ENCODE measurements at places on chromosomes 2 and 18. TPM values are rescaled to one million over a fixed set of nuclear protein-coding genes. Genes with fewer than 3 reads are reported as not detected.

GRCh38 chr2:105873721-105874120 is 129.0 kb downstream of the NCK2 start:
- no peaks in the 10 kb centered on the region for H3K27me3 ChIP-seq
- H3K27ac ChIP-seq = no peak overlapping the region
- DNase-seq = no peak
- peaks cover 11% of the 10 kb centered on the region for H3K4me1 ChIP-seq

GRCh38 chr2:21289989-21290388 is 166.2 kb downstream of the TDRD15 start:
- H3K36me3 ChIP-seq = no peaks in the 10 kb centered on the region
- peak overlapping the region; percentile 33 for H3K27ac ChIP-seq
- DNase-seq = no peak

DNA sequence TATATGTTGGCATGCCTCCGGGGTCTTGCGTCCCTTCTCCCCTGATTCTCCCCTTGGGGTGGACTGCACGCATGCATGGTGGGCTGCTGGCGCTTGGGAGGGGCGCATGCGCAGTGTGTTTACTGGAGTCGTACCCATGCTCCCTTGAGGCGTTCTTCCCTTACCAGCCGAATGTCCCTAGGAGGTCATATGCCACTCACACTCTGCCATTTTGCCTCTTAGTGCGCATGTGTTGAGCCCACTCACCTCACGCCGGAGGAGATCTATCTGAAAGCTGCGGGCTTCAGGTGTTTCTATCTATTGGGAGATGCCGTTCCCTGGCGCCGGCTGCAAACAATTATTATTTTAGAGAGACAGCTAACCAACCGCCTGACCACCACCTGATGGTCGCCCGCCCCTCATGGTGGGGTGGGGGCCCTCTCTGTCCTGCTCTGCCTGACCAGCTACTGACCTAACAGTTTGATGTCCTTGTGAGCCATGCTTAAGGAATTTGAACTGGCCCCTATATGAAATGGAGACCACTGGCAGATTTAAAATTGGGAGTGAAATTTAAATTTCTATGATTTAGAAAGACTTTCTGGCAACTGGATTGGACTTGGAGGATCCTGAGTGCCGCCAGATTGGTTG is 179.6 kb downstream of the RNF144A start:
- no peaks in the 10 kb centered on the region for H3K27me3 ChIP-seq
- peaks cover 12% of the 10 kb centered on the region for H3K4me1 ChIP-seq
- no peak overlapping the region for H3K4me3 ChIP-seq
- no peaks in the 10 kb centered on the region for H3K36me3 ChIP-seq

GRCh38 chr2:106018141-106018540 is 176.0 kb downstream of the UXS1 start:
- H3K36me3 ChIP-seq = no peaks in the 10 kb centered on the region
- H3K27me3 ChIP-seq = no peaks in the 10 kb centered on the region
- peaks cover 24% of the 10 kb centered on the region for H3K4me1 ChIP-seq
- DNase-seq = no peak
- no peak overlapping the region for H3K27ac ChIP-seq

GRCh38 chr18:5527603-5528002 is 16.2 kb downstream of the EPB41L3 start:
- H3K4me3 ChIP-seq = no peak overlapping the region
- no peaks in the 10 kb centered on the region for H3K27me3 ChIP-seq
- DNase-seq = no peak
- no peak overlapping the region for H3K27ac ChIP-seq
- H3K4me1 ChIP-seq = peaks cover 5% of the 10 kb centered on the region

DNA sequence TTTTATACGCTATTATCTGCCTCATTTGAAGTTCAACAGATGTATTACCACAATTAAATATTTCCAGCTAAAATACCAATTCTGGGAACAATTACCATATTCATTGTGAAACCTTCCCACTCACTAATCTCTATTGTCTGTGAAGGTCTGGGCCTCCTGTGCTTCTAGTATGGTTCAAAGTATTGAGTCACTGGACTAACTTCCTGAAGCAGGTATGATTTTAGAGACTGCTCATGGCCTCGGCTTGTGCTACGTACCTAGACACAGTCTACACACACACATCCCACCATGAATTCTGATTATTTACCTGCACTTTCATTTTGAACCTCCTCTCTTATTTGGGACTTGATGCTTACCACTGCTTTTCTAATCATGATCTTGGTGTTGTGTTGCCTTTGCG is 180.7 kb upstream of the EPHA4 start:
- H3K4me1 ChIP-seq = no peaks in the 10 kb centered on the region
- no peaks in the 10 kb centered on the region for H3K27me3 ChIP-seq
- H3K36me3 ChIP-seq = no peaks in the 10 kb centered on the region
- no peak overlapping the region for H3K27ac ChIP-seq

- no peak overlapping the region for H3K4me3 ChIP-seq
- H3K27ac ChIP-seq = no peak overlapping the region
- H3K36me3 ChIP-seq = no peaks in the 10 kb centered on the region
- no peaks in the 10 kb centered on the region for H3K4me1 ChIP-seq
- no peaks in the 10 kb centered on the region for H3K27me3 ChIP-seq
Observed at GRCh38 chr18:63578357-63578958, 8.7 kb upstream of the SERPINB13 start.

GRCh38 chr18:77008576-77009315 is 123.8 kb downstream of the MBP start:
- DNase-seq = no peak
- no peak overlapping the region for H3K4me3 ChIP-seq
- peaks cover 58% of the 10 kb centered on the region for H3K4me1 ChIP-seq
- H3K36me3 ChIP-seq = peaks cover 29% of the 10 kb centered on the region
- H3K27ac ChIP-seq = no peak overlapping the region

DNA sequence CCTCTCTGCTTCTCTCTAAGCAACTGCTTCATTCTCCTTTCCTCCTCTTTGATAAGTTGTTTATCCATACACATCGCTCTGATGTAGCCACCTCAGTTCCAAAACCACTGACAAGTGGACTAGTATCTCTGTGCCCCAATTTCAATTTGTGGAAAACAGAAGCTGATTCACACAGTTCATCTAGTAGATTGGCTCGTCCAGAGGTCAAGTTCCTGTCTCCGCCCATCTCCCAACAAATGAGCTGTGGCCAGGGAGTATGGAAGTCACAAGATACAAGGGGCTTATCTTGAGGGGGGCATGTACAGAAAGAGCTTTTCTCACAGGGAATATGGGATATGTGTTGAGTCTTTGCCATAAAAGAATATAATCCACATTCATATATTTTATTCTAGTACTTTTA is 17.7 kb upstream of the CHN1 start:
- DNase-seq = no peak
- no peaks in the 10 kb centered on the region for H3K27me3 ChIP-seq
- H3K36me3 ChIP-seq = no peaks in the 10 kb centered on the region

DNA sequence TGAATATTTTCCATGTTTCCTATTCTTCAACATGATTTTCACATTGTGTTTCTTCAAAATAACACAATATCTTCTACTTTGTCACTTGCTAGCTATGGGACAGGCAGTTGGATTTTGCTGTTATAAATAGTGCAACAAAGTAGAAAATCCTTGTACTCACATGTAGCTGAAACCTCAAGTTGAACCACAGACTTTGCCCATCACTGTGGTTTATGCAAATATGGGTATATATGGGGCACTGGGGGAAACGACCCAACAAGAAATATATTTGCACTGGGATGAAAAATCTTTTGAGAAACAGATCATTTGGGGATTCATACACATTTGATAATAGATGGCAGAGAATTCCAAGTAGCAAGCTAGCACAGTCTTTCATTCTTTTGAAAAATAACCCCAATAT is 486.3 kb upstream of the MAP2 start:
- no peak overlapping the region for H3K27ac ChIP-seq
- no peaks in the 10 kb centered on the region for H3K36me3 ChIP-seq
- no peak for DNase-seq
- H3K4me3 ChIP-seq = no peak overlapping the region
- no peaks in the 10 kb centered on the region for H3K27me3 ChIP-seq

Gene SAG
- 0.48 TPM for polyA plus RNA-seq

- no peaks in the 10 kb centered on the region for H3K36me3 ChIP-seq
- H3K4me1 ChIP-seq = no peaks in the 10 kb centered on the region
- no peak overlapping the region for H3K27ac ChIP-seq
- no peak overlapping the region for H3K4me3 ChIP-seq
- no peaks in the 10 kb centered on the region for H3K27me3 ChIP-seq
Observed at GRCh38 chr2:57278451-57278850, 768.2 kb upstream of the VRK2 start.

Gene SMYD1
- not detected for polyA plus RNA-seq

DNA sequence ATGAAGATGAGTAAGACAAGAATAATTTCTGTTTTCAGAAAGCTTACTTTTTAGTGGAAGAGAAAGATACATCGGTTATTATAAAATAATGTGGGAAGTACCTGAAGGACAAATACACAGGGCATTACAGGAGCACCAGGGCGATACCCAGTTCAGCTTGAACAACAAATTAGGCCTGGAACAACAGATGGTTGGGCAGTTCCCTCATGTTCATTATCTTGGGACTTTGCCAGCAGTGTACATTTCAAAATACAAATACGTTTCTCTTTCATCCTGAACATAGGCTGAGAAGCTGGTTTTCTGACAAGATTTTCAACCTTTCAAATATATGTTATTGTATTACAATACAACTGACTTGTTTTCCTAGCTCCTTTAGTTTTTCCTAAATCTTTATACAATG is 79.6 kb downstream of the TGIF1 start:
- no peak overlapping the region for H3K4me3 ChIP-seq
- H3K27ac ChIP-seq = no peak overlapping the region
- no peaks in the 10 kb centered on the region for H3K27me3 ChIP-seq
- peak; percentile 17 for DNase-seq

GRCh38 chr2:168729455-168729854 is 73.0 kb upstream of the NOSTRIN start:
- no peak overlapping the region for H3K4me3 ChIP-seq
- H3K27ac ChIP-seq = no peak overlapping the region
- no peaks in the 10 kb centered on the region for H3K27me3 ChIP-seq
- peaks cover 7% of the 10 kb centered on the region for H3K36me3 ChIP-seq

- H3K27ac ChIP-seq = no peak overlapping the region
- H3K4me1 ChIP-seq = no peaks in the 10 kb centered on the region
- no peaks in the 10 kb centered on the region for H3K27me3 ChIP-seq
- H3K4me3 ChIP-seq = no peak overlapping the region
- DNase-seq = no peak
Observed at GRCh38 chr18:42828881-42829280, 286.6 kb downstream of the RIT2 start.

DNA sequence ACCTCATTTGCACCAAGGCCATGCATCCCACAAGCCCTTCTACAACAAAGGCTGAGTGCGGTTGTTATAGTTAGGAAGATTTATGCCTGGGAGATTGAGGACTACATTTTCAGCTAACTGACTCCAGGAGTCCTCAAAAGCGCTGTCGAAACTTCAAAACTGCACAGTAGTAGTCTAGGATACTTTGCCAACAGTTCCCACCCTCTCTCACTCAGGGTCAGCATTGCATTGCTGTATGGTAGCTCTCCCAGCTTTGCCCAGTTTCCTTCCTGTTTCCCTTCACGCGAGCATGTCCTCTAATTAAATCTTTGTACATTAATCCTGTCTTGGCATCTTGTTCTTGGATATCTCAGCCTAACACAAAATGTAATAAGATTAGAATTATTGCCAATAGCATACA is 420.6 kb upstream of the UBE2E3 start:
- no peak overlapping the region for H3K27ac ChIP-seq
- no peaks in the 10 kb centered on the region for H3K36me3 ChIP-seq
- H3K4me1 ChIP-seq = no peaks in the 10 kb centered on the region
- peak; percentile 9 for DNase-seq
- no peaks in the 10 kb centered on the region for H3K27me3 ChIP-seq
- no peak overlapping the region for H3K4me3 ChIP-seq

- H3K36me3 ChIP-seq = no peaks in the 10 kb centered on the region
- no peaks in the 10 kb centered on the region for H3K27me3 ChIP-seq
- no peak overlapping the region for H3K4me3 ChIP-seq
- DNase-seq = no peak
Observed at GRCh38 chr2:31888550-31888949, 122.3 kb downstream of the MEMO1 start.

Gene EPB41L3
- 157 TPM for polyA plus RNA-seq

- H3K27me3 ChIP-seq = no peaks in the 10 kb centered on the region
- peak overlapping the region; percentile 90 for H3K27ac ChIP-seq
- H3K4me3 ChIP-seq = no peak overlapping the region
- DNase-seq = no peak
- H3K36me3 ChIP-seq = no peaks in the 10 kb centered on the region
Observed at GRCh38 chr2:47274054-47274782, 119.1 kb upstream of the STPG4 start.

Gene TNFAIP6
- polyA plus RNA-seq = 0.60 TPM

Gene MATN3
- 3.9 TPM for polyA plus RNA-seq

DNA sequence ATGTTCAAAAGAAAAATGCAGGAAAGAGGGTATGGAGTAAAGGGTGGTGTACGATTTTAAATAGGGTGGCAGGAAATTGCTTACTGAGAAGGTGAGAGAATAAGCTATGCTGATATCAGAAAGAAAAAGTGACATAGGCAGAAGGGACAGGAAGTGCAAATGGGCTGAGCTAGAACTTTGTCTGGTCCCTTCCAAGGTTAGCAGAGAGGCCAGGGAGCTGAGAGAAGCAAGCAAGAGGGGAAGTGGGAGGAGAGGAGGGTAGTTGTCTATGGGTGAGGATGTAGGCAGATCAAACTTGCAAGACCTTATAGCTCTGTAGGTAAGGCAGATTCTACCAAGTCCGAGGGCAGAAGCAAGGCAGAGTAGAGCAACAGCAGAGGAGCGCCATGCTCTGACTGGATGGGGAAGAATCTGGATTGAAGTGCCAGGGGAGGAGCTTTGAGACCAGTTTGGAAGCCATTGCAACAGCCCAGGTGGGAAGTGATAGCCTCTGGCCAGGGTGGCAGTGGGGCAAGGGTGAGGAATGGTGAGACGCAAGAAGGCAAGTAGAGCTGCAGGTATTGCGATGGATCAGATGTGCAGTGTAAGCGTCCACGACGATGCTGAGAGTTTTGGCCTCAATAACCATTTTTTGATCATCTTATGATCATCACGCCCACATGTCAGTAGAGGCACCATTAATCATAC is 134.4 kb upstream of the APCDD1 start:
- no peak overlapping the region for H3K4me3 ChIP-seq
- H3K27me3 ChIP-seq = no peaks in the 10 kb centered on the region
- H3K4me1 ChIP-seq = peaks cover 1% of the 10 kb centered on the region
- H3K36me3 ChIP-seq = no peaks in the 10 kb centered on the region

GRCh38 chr2:241204010-241204384 is 15.5 kb downstream of the ANO7 start:
- no peak for DNase-seq
- H3K27me3 ChIP-seq = no peaks in the 10 kb centered on the region
- no peak overlapping the region for H3K27ac ChIP-seq
- H3K36me3 ChIP-seq = no peaks in the 10 kb centered on the region

Gene CAPN14
- polyA plus RNA-seq = 0.62 TPM

GRCh38 chr2:144401036-144401435 is 118.9 kb downstream of the ZEB2 start:
- peaks cover 13% of the 10 kb centered on the region for H3K36me3 ChIP-seq
- no peaks in the 10 kb centered on the region for H3K27me3 ChIP-seq
- H3K4me3 ChIP-seq = no peak overlapping the region

GRCh38 chr18:45370255-45371010 is 244.8 kb upstream of the SLC14A2 start:
- peaks cover 2% of the 10 kb centered on the region for H3K27me3 ChIP-seq
- H3K27ac ChIP-seq = no peak overlapping the region
- H3K4me3 ChIP-seq = no peak overlapping the region
- no peaks in the 10 kb centered on the region for H3K36me3 ChIP-seq
- DNase-seq = no peak
- peaks cover 6% of the 10 kb centered on the region for H3K4me1 ChIP-seq

Gene MAB21L4
- 0.35 TPM for polyA plus RNA-seq

Gene SRD5A2
- 0.22 TPM for polyA plus RNA-seq

Measured in spinal cord (tissue), 10 donors.